ENCODE measurements at places on chromosomes 6 and 20.

DNA sequence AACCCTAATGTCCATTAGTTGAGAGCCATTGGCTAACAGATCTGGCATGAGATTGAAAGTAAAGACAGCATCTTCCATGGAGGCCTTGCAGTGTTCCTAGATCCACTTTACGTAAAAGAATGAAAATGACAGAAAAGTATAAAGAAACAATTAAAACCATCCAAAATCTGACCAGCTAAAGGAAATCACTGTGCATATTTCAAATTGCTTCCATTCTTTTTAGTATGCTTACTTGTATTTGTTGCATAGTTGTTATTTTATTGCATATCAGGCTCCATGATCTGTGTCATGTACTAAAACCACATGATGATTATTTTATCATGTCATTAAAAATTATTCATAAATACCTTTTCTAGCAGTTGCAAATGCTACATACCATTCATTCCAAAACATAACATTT is 67.9 kb downstream of the GCLC start:
- DNase-seq = no peak

GRCh38 chr20:53149148-53149889 is 177.2 kb downstream of the TSHZ2 start:
- DNase-seq = no peak

DNA sequence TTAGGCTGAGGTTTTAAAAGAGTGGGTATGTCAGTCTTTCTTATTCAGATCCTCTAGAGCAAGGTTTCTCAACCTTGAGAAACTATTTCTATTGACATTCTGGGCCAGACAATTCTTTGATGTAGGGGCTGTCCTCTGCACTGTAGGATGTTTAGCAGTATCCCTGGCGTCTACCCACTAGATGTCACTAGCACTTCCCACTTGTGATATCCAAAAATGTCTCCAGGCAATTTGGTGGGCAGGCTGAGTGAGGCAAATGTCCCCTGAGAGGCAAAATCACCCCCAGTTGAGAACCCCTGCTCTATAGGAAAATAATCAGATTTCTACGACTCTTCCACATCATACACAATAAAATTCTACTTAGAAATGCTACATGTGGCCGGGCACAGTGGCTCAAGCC is 7.7 kb upstream of the ZKSCAN8 start:
- DNase-seq = no peak

DNA sequence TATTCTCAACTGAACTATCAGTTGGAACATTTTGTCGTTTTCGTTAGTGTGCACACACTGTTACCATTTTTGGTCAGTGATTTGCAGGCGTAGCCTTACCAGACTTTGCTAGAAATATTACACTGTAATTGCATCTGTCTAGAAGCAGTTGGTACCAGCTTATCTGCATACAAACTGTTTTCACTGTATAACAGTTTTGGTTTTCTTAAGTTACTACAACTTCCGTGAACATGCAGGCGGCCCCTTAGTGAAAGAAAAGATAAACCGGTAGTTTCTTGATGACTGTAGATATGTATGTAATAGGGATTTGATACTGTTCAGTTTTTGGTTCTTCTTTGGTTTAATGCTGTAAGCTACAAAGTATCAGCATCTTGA is 1.3 kb downstream of the DSTN start:
- no peak for DNase-seq

GRCh38 chr20:2261046-2261485 is 34.7 kb upstream of the TGM3 start:
- DNase-seq = no peak
